Right atrium auricular region (tissue), 2 donors: ENCODE measurements at places on chromosomes 6 and 20. TPM values are rescaled to one million over a fixed set of nuclear protein-coding genes. Genes with fewer than 3 reads are reported as not detected.
A peak's percentile ranks its signal among the peaks of the same experiment; 100 is the strongest.

DNA sequence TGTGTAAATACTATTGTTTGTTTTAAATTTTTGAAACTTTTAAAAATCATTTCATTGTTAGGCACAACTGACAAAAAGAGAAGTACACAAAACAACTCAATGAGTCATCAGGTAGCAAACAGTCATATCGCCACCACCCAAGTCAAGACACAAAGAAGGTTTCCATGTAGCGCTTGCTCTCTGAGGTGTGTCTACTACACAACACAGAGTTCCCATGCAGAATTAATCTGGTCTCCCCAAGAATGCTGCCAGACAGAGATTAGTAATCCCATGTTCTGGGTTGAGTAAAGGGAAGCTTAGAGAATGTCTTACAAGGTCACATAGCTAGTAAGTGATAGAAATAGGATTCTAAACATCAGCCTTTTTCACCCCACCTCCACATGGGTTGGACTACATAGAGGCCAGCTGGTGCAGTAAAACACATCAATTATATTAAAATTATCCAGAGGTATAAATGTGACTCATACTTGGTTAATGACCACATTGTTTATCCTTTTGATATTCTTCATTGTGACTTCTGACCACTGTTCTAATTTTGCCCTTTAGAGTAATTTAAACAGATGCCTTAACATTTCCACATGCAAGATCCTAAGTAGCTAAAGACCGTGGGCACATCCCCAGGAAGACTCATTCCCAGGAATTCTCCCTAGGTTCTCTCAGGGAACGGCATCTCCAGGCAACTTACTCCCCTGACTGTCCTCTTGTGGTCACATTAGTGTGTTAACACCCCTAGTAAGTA lies 413.5 kb downstream of the PRKN start:
- H3K36me3 ChIP-seq = no peaks in the 10 kb centered on the region
- no peak overlapping the region for H3K4me3 ChIP-seq
- no peaks in the 10 kb centered on the region for H3K4me1 ChIP-seq
- no peak overlapping the region for H3K27ac ChIP-seq
- DNase-seq = no peak

GRCh38 chr6:166435574-166435973 lies 52.8 kb upstream of the MPC1 start:
- no peaks in the 10 kb centered on the region for H3K27me3 ChIP-seq
- H3K4me1 ChIP-seq = no peaks in the 10 kb centered on the region
- H3K36me3 ChIP-seq = peaks cover 13% of the 10 kb centered on the region
- H3K27ac ChIP-seq = no peak overlapping the region
- no peak for DNase-seq

GRCh38 chr6:106783640-106784566 lies 154.5 kb downstream of the QRSL1 start:
- H3K4me3 ChIP-seq = no peak overlapping the region
- DNase-seq = no peak
- no peak overlapping the region for H3K27ac ChIP-seq

- DNase-seq = no peak
- no peak overlapping the region for H3K4me3 ChIP-seq
- H3K4me1 ChIP-seq = no peaks in the 10 kb centered on the region
- no peak overlapping the region for H3K27ac ChIP-seq
- H3K27me3 ChIP-seq = no peaks in the 10 kb centered on the region
- H3K36me3 ChIP-seq = no peaks in the 10 kb centered on the region
Measured at GRCh38 chr6:136438441-136438840, 111.8 kb downstream of the MAP7 start.

DNA sequence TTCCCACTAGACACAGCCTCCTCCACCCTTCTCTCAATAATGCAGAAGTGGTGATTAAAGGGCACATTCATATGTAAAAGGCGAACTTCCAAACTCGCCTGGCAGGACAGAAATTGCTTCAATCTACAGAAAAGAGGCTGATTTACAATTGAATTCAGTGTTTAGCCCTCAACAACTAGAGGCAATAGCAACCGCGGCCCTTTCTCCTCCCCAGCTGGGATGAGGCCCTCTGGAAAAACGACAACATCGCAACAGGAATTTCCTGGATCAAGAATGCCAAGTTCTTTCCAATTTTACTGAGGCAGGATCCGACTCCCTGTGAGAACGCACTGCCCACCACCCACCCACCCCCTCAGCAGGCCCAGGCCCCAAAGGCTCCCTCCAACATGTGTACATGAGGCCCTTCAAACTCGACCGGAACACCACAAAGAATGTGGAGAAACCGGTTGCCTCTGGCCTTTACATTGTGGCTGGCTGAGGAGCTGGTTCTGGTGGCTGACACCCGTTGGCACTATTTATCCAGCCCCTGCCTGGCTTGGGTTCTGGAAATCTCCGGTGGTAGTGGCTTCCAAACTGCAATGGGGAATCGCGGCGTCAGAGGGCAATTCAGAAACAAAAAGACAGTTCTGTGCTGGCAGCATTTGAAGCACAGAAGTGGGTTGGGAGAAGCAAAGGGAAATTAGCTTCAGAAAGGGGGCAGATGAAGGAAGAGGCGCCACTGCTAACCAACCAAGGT lies 36.8 kb downstream of the ZMYND8 start:
- peaks cover 72% of the 10 kb centered on the region for H3K4me1 ChIP-seq
- peak; percentile 74 for DNase-seq
- H3K27ac ChIP-seq = peak overlapping the region; percentile 98
- H3K27me3 ChIP-seq = no peaks in the 10 kb centered on the region
- H3K4me3 ChIP-seq = peak overlapping the region; percentile 23

DNA sequence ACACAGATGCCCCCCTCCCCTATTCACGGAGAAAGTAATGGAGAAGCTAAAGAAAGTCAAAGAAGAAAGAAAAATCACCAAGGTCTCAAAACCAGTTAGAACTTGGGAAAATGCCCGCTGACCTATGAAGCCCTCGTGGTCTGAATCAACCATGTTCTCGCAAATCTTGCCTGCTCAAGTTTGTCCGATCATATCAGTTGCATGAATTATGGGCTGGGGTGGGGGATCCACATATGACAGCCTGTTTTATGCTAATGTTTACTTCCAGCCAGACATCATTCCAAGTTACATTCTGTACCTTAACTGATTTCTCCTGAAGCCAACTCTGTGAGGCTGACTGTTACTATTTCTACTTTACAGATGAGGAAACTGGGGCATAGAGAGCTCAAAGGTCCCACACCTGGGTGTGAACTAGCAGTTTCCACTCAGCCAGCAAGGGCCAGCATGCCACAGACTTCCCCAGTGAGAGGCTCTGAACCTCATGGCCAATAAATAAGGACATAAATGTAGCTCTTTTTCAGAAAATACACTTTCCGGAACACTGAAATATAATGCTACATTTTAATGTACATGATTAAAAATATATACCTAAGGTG lies 2.1 kb downstream of the RNASET2 start:
- H3K4me1 ChIP-seq = peaks cover 19% of the 10 kb centered on the region
- no peak for DNase-seq
- H3K36me3 ChIP-seq = no peaks in the 10 kb centered on the region
- no peaks in the 10 kb centered on the region for H3K27me3 ChIP-seq

BACH2 gene
- total RNA-seq = 2.2 TPM

TRIM26 gene
- 20.0 TPM for total RNA-seq
